ENCODE measurements at places on chromosomes 11 and 22.

GRCh38 chr11:16359369-16359768 is 3.0 kb upstream of the SOX6 start:
- no peak for DNase-seq

GRCh38 chr11:76723548-76723947 is 53.0 kb upstream of the LRRC32 start:
- no peak for DNase-seq

- no peak for DNase-seq
Measured at GRCh38 chr11:115613986-115614632, 109.9 kb upstream of the CADM1 start.

GRCh38 chr11:3163241-3163981 is 1.7 kb downstream of the OSBPL5 start:
- DNase-seq = no peak

GRCh38 chr11:35553021-35553420 is 27.6 kb upstream of the PAMR1 start:
- DNase-seq = no peak

GRCh38 chr11:20010851-20011225 is 149.4 kb downstream of the DBX1 start:
- DNase-seq = no peak

DNA sequence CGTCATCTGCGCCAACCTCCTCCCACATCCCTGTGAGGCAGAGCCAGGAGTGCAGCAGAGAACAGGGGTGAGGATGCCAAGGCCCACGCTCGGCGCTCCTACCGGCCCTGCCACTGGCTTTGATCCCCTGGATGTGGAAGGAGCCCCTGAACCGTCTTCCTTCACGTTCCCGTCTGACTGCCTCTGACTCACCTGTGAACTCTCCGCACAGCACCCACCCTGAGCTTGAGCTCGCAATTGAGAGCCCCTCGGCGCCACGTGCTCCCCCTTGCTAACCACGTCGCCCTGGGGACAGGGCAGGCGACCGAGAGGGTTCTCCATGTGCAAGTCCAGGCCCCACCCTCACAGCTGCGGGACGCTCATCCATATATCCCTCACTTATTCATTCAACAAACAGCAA is 645.3 kb downstream of the BRD1 start:
- DNase-seq = no peak

DNA sequence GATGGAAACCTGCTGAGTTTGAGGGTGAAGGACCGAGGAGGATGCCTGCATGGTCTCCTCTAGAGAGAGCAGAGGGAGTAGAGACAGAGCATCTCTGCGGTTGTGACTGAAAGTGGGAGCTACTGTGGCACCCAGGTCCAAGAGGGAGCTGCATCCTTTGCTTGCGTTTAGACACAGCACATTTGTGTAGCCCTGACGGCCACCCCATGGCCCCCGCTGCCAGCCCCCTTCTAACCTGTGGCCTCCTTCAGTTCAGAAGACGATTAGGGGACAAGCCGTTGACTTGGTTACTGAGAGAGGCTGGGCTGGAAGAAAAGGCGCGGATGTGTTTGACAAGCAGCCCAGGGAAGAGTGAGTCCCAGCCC is 690.9 kb downstream of the BRD1 start:
- no peak for DNase-seq

DNA sequence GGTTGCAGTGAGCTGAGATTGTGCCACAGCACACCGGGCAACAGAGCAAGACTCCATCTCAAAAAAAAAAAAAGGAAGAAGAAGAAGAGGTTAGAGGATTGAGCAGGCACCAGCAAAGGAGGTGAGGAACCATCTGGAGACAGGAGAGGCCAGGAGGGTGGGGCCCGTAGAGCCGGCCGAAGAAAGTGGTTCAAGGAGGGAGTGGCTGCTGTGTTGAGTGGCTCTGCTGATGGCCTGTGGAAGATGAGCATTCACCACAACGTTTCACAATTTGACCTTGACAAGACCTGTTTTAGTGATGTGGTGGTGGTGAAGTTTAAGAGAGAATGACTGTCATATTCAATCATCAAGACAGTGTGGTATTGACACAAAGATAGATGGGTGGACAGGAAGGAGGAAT is 6.8 kb upstream of the CTSD start:
- DNase-seq = no peak

- no peak for DNase-seq
Measured at GRCh38 chr11:74418509-74418895, 20.3 kb upstream of the PGM2L1 start.

- DNase-seq = no peak
Measured at GRCh38 chr11:101765932-101766331, 148.9 kb upstream of the CEP126 start.

GRCh38 chr11:112499153-112499880 is 238.7 kb upstream of the PLET1 start:
- DNase-seq = no peak
